ENCODE measurements at places on chromosomes 6 and 20.

GRCh38 chr20:32631933-32632460 lies 41.7 kb downstream of the C20orf203 start:
- no peak for DNase-seq

- no peak for DNase-seq
Observed at GRCh38 chr6:8990075-8990474, 554.7 kb upstream of the SLC35B3 start.

GRCh38 chr6:36666826-36667591 lies 11.5 kb upstream of the CDKN1A start:
- peak; percentile 89 for DNase-seq

DNA sequence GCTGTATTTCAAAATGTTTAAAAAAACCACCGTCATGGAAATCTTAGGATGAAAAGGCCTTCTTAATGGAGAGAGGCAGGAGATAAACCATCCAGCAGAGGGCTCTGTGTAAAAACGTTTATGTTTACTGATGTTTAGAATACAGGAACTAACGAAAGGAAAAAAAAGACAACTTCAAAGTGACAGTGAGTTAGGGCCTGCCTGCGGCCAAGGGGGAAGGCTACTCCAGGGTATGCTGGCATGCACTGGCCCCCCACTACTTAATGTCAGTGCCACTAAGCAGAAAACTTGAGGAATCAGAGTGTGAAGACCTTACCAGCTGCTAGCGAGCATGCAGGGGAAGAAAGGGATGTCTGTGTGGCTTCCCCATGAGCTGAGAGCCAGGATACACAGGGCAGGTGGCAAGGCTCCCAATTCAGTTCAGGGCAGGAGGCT lies 47.7 kb downstream of the AKAP7 start:
- DNase-seq = peak; percentile 33

- no peak for DNase-seq
Observed at GRCh38 chr20:40843251-40843650, 154.2 kb upstream of the MAFB start.

DNA sequence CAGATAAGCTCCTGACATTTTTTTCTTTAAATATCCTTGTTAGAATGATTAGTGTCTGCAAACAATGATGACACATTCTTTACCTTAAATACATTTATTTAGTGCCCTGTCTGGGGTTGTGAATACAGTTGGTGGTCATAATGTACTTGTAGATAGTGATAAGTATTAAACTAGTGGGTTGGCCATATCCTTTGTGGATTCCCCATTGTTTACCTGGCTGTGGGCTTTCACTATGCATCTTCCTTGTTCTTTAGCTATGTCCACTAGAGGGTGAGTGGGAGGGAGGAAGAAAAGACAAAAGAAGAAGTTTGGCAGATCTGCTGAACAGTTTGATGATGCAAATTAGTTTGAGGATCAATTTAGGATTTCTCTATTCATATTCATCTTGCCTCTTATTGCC lies 15.7 kb downstream of the HS3ST5 start:
- DNase-seq = no peak

DNA sequence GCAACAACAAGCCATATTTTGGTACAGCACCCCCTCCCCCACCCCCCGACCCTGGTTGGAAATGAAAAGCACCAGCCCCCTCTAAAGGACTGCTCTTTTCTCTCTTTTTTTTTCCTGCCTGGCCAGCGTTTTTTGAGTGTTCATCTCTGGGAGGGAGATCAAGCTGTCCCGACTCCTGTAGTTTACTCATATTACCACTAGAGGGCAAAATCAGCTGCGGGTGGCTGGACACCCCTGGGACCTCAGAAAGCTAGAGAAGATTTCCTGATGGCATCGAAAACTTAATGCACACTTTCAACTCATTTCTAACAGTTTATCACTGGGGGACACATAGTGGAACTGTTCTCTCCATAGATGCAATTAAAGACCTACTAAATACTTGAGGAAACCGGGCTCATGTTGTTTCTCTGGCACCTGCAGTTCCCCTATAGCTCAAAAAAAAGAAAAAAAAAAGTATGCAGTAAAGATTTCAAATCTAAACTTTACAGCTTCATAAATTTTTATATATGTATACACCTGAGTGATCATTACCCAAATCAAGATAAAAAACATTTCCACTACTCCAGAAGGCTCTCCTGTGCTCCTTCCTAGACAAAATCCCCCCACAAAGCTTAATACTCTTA lies 24.4 kb downstream of the CNBD2 start:
- DNase-seq = peak; percentile 64

DNA sequence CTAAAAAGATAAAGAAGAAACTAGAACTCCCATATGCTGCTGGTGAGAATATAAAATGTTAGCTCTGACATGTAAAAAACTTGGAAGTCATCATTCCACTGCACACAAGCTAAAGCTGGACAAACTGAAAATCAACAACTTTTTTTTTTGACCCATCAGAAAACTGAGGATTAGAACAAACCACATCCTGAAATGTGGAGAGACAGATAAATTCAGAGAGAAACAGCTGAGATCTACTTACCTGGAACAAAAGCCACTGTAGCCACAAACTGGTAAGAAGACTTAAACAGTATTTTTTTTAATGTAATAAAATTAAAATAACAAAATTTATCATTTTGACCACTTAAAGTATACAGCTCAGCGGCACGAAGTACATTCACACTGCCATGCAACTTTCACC lies 408.5 kb upstream of the RGS17 start:
- no peak for DNase-seq

Measured in HCEC 1CT (cell line).